Immature natural killer cell (primary cell): ENCODE measurements at places on chromosomes 5 and 9.

- DNase-seq: no peak
These were observed 168.4 kb downstream of the TTLL11 start for GRCh38 chr9:121924700-121925099.

GRCh38 chr5:178236679-178237078 is 4.1 kb upstream of the PHYKPL start:
- DNase-seq: peak; percentile 40

GRCh38 chr9:13778631-13779030 is 499.1 kb upstream of the MPDZ start:
- DNase-seq: no peak

DNA sequence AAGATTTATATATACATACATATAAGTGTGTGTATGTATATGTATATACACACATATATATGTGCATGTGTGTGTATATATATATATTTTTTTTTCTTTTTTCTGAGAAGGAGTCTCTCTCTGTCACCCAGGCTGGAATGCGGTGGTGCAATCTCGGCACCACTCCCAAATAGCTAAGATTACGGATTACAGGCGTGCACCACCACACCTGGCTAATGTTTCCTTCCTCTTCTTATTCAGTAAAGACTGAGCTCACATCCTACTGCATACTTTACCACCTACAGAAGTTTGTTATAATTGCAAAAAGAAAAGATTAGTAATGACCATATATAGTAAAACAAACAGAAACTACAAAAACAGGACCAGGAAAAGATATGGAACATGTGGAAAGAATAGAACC is 23.1 kb upstream of the ZNF354B start:
- DNase-seq: no peak

- no peak for DNase-seq
These were observed 17.1 kb upstream of the TOR1B start for GRCh38 chr9:129785866-129786265.

- no peak for DNase-seq
These were observed 34.8 kb upstream of the RAPGEF1 start for GRCh38 chr9:131774636-131775035.

- no peak for DNase-seq
These were observed 1.3 kb upstream of the ITGA1 start for GRCh38 chr5:52786391-52786790.

DNA sequence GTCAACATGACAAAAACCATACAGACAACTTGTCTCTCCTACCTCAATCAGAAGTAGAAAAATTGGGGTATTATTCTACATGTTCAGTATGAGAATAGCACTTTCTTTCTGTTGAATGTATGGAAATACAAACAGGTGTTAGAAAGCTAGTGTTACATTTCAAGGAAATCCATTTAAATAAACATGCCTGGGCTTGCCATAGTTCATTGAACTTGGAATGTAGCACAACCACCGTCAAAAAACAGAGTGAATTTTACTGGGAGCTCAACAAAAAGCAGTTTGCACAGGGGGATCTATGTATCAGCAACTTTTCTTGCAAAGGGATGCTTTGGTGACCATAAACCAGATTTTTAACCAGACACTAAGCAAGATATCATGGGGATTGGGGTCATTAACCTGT is 307.9 kb upstream of the SMARCA2 start:
- DNase-seq: no peak

DNA sequence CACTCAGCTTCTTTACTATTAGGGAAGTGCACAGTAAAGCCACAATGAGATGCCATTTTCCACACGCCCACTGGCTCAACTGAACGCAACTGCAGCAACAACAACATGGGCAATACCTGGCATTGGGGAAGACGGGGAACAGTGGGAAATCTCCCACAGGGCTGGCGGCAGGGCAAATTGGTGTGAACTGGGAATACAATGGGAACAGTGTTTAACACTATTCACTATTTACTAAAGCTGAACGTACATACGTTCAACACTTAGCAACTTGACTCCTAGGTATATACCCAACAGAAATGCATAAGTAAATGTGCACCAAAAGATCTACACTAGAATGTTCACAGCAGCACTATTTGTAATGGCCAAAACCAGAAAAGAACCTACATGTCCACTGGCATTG is 14.1 kb downstream of the ZER1 start:
- no peak for DNase-seq

DNA sequence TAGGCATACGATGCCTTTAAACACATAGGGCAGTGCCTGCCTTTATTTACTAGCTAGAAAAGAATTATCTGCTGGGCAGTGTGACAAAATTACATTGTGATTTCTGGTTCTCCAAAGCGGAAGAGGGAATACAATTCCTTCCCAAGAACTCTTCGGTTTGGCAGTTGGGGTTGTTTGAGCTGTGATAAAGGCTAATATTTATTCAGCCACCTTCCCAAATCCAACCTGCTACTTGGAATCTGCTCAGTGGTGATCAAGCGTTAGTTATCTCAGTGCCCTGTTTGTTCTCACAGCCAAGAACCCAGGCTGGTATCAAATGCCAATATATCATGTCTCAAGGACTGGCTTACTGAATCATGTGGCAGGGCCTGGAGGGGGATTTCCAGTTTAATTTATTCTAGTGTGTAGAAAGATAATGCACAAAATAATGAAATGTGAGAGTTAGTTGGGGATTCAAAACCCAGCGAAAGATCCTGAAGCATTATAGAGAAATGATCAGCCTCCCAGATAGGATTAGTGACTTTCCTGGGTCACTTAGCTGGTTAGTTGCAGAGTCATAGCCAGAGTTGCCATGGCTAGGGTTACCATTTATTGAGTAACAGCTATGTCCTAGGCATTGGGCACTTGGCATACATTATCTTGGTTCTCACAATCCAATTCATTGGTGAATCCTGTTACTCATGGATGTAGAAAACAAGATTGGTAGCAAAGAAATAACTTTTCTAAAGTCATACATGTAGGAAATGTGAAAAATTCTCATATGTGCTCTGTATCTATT is 457.0 kb upstream of the KLF4 start:
- DNase-seq: no peak

GRCh38 chr5:168947212-168947868 is 353.6 kb downstream of the SLIT3 start:
- no peak for DNase-seq

GRCh38 chr5:6675784-6676491 is 37.3 kb upstream of the TENT4A start:
- DNase-seq: no peak

GRCh38 chr5:160378330-160378729 is 7.9 kb upstream of the C1QTNF2 start:
- DNase-seq: no peak

DNA sequence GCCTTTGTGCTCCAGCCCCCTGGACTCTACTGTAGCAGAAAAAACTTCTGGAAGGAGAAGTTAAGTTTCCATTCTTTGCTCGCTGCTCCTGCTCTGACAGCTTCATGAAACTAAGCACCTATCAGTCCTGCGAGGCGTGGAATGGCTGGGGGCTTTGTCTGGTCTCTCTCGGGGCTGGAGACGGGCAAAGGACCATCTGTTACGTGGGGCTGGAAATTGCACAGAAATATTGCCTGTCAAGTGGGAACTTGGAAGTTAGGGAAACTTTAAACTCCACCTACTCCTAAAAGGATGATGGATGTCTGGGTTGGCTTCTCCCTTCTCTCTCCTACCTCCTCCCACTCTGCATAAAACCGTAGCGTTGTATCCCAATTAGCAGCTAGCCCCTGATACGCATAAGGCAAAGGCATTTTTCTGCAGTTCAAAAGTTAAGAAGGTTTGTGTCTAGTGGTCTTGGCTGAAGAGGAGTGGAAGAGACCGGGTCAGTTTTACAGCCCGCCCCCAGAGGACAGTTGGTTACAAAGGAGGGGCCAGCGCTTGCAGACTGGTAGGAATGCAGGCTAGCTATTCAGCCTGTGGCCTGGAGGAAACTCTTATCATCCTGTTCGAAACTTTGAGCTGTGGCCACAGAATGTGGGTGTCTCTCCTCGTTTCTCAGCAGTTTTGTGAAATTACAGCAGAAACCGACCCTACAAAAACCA is 1.3 kb downstream of the FBXL7 start:
- no peak for DNase-seq

GRCh38 chr5:74575741-74576538 is 64.6 kb downstream of the ENC1 start:
- no peak for DNase-seq

- DNase-seq: no peak
These were observed 274.5 kb upstream of the PTGER4 start for GRCh38 chr5:40405230-40405629.

DNA sequence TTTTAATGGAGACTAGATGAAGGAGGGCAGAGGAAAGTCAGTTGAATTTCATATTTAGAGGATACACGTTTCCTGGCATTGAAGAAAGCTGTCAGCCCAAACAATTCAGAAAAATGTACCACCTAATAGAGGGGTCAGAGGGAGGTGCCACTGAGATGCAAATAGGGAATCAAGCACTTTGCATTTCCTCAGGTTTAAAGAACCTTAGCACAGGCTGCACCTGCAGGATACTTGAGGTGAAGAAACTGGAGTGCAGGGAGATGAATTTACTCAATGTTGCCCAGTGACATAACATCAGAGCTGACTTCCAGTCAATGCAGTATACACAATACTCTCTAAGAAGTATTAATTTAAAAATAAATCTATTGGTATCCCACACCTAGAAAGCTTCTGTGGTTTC is 67.0 kb upstream of the MAST4 start:
- DNase-seq: no peak

DNA sequence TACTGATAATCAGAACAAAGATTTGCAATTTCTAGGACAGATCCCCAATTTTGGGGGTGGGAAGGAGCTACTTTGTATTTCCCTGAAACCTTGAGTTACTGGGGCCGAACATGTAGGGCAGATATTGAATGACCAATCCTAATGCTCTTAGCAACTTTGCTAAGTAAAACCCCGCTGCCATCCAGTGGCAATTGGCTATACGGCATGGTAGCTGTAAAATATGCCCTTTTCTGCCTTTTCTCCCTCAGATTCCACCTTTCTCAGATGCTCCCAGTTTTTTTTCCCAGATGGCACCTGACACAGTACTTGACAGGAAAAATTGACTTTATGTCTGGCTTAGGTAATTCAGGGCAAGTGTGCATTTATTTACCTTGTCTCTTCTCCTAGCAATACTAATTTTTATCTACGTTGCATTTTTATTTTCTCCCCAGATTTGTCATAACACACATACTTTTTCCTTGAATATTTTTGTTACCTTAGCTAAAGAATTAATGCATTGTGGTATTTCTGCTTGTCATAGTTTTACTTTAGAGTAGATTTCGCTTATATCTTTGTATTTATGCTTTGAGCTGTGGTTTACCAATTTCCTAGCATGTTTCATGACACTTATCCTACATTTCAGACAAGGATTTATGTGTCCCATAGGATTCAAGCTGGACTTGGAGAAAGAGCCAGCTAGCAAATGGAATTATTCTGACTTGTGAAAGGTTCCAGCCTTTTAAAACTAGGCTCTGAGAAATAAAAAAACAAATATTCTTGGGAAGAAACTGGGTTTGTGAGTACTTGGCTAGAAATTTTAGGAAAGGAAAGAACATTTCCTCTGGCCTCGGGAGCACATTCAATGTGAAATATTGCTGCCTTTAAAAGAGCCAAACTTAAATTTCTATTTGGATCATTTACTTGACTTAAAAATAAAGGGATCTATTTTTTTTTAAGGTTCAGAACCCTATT is 37.4 kb downstream of the PIK3R1 start:
- peak; percentile 57 for DNase-seq

DNA sequence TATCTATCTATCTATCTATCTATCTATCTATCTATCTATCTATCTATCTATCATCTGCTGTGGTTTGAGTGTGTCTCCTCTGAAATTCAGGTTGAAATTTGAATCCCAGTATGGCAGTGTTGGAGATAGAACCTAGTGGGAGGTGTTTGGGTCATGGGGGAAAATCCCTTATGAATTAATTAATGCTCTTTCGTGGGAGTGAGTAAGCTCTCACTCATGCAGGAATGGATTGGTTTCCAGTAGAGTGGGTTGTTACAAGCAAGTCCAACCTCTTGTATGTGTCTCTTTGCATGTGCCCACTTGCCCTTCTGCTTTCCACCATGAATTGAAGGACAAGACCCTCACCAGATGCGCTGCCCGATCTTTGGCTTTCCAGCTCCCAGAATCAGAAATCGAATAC is 113.0 kb downstream of the ANXA1 start:
- no peak for DNase-seq

DNA sequence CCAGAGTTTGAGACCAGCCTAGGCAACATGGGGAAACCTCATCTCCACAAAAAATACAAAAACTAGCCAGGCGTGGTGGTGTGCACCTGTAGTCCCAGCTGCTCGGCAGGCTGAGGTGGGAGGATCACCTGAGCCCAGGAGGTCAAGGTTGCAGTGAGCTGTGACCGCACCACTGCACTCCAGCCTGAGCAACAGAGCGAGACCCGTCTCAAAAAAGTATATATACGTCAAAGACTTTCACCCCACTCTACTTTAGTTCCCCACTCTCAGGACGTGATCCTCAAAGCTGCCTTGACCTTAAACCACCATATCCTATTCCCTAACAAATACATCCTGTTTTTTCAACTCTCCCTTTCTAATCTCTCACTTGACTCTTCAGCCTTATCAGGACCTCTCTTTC is 41.0 kb downstream of the PCDHGC5 start:
- no peak for DNase-seq

- no peak for DNase-seq
These were observed 8.7 kb upstream of the SH3PXD2B start for GRCh38 chr5:172463031-172463430.

DNA sequence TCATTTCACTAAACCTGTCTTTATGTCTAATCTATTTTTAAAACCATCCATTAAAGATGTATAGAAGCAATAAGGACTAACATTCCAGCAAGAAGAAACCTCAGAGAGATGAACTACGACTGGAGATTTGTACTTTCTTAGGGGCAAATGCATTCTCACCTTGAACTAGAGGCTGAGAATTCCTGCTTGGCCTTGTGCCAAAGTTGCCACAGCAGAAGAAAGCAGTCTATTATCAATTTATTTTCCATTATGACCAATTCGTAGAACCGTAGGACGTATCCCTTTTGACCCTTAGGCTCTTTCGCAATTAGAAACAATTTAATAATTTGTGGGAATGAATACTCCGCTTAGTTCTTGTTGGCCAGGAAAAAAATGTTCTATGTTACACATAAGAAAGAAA is 1647.4 kb upstream of the CDH9 start:
- DNase-seq: no peak

GRCh38 chr5:170576602-170577535 is 73.0 kb downstream of the KCNIP1 start:
- DNase-seq: no peak

DNA sequence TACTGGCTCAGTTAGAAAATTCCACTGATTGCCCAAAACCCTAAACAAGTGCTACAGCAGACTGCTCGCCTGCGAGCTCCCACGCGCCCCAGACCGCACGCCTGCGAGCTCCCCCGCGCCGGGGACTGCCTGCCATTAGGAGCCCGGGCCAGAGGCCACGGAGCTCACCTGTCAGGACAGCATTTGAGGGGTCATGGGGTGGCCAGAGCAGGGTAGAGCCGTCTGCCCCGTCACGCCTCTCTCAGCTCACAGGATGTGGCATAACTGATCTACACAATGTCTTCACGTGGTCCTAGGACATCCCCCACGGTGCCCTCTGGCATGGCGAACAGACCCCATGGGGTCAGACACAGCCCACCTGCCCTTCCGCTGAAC is 29.1 kb upstream of the LRRC14B start:
- DNase-seq: no peak

GRCh38 chr5:173324115-173325001 is 3.9 kb downstream of the STC2 start:
- DNase-seq: no peak
